ENCODE measurements at places on chromosomes 2 and 18.

DNA sequence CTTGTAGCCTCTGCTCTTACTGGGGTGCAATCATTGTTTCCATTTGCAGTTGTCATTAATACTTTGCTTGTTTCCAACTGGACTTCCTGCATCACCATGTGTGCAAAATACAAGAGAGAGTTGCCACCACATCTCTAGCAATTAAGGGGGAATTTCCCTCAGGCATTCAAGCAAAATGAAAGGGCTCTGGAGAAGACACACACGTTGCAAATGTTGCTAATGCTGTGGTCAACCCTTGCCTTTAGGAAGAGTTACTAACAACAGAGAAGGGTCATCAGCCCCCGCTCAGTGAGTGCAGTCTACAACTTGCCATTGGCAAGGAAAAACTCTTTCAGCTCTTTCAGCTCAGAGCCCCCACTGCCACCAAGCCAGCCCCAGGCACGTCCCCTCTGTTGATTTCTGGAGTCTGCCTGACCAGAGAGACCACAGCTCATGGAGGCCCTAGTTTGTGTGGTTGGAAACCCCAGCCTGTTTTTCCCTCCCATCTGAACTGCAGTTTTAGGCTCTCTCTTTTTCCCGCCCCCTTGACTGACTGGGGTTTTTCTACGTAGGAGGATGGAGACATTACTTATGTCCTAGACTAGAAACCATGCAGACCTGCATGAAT is 25.9 kb upstream of the GPR45 start:
- DNase-seq = no peak

DNA sequence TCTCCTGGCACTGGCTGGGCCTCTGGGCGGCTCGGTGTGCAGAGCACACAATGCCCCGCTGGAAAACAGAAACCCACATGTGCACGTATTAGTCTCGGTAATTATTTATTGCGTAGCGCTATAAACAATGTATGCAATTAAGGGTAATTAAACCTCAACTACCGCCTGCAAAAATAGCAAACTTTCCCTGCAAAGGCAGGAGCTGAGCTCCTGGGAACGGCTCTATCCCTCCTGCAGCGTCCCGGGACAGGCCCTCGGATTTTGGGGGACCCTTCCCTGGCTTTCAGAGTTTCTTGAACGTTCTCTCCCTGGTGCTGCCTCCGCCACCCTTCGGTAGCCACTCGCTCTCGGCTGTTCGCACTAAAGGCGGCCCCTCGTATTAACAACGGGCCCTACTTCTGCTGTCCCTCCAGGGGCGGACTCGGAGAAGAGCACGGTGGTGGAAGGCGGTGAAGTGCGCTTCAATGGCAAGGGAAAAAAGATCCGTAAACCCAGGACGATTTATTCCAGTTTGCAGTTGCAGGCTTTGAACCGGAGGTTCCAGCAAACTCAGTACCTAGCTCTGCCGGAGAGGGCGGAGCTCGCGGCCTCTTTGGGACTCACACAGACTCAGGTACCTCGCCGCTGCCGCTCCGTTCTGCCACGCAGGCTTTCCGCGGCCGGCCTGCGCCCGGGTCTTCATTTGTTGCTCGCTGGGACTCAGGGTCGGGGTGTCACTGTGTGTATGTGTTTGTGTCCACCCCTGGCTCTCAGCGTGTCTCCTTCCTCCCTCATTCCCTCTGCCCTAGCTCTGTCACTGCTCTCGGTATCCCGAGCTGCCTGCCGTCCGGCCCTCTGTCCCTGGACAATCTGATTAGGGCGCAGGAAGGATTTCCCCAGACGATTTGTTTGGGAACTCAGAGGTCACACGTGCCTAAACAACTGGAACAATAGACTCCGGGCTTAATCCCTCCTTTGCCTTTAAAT is 1.2 kb downstream of the DLX1 start:
- peak; percentile 56 for DNase-seq

GRCh38 chr2:62785216-62785615 is 79.7 kb downstream of the EHBP1 start:
- no peak for DNase-seq

DNA sequence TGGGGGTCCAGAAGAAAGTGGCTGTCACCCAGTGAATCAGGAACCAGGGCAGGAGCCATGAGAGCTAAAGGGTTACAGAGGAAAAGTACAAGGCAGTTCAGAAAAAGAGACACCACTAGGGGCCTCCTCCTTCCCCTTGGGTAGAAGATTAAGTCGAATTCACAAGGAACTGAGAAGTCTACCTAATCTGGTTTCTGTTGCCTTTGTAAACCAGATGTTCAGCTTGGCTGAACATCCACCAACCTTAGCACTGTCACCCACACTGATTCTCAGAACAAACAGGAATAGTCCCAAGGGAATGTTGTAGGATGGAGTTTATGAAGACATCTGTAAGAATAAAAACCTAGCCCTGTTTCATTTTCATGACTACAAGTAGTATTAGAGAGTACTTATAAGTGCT is 90.4 kb upstream of the NOSTRIN start:
- DNase-seq = no peak

- peak; percentile 95 for DNase-seq
These were observed 1.9 kb downstream of the PTMA start for GRCh38 chr2:231709981-231710798.

DNA sequence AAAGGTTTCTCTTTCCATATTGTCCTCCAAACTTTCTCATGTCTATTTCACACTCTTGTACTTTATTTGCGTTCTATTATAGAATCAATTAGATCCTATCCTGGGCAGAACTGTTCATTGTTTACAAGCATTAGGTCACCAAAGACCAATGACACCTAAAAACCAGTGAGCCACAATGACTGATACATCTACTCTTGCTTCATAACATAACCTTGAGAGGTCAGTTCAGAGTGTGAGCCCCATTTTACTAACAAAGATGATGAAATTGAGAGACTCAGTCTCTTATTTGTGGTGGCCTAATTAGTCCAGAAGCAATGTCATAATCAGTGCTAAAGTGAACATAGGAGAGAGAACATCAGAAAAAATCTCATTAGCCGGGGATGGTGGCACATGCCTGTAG is 248.9 kb upstream of the RBBP8 start:
- no peak for DNase-seq

DNA sequence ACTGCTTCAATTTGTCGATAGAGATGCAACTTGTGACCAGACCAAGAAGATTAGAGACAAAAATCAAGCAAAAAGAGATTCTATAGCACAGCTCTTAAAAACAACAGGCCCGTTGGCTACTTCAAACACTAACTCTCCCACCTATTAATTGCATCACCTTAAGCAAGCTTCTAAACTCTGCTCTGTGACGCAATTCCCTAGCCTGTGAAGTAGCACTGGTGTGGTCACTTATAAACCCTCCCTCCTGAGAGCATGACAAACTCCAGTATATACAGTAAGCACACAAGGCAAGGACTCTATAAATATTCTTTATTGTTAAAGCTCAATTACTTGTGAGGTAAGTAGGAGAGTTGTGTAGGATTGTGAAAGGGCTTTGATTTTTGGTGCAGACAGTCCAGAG is 72.3 kb downstream of the CMPK2 start:
- no peak for DNase-seq

DNA sequence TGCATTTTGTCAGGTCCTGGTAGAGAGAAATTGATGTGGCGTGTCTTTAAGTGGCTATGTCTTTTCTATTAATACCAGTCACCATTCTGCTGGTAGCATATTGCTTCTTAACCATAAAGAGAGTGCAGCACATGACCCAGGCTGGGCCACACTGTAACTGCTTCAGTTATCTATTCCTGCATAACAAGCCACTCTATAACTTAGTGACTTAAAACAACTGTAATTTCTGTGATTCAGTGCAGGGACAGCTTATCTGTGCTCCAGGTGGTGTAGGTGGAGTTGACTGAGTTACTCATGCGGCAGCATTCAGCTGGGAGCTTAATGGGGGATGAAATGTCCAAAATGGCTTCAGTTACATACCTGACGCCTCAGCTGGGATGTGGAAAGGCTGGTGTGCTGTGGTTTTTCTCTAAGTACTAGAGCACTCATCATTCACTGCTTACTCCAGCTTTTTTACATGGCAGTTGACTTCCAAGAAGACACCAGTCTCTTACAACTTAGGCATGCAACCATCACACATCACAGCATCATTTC is 742.4 kb downstream of the SATB2 start:
- no peak for DNase-seq

- no peak for DNase-seq
These were observed 51.1 kb upstream of the FN1 start for GRCh38 chr2:215487002-215487372.
